Activated naive CD4-positive, alpha-beta T cell treated with anti-CD3 and anti-CD28 coated beads, Interleukin-2, amount 50 U/mL, for 16 hours (primary cell): ENCODE measurements at places on chromosomes 1 and 21.

GRCh38 chr1:22101199-22101598 is 41.7 kb downstream of the WNT4 start:
- DNase-seq, result no peak

GRCh38 chr1:6443339-6444115 is 19.0 kb downstream of the ESPN start:
- no peak for DNase-seq

DNA sequence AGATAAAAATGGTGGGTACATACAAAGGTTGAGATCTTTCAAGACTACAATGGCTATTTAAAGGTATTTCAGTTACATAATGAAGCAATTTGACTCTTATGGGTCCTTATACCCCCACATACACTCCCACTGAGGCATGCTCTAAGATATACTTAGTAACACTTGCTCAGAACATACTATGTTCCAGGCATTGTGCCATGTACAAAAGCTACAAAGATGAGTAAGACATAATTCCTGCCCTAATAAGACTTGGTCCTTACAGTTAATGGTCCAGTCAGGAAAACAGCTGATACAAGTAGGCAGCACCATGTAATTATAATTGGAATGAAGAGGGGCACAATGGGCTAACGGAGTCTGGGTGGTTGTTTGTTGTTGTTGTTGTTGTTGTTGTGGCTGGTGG is 166.7 kb upstream of the BEND5 start:
- DNase-seq, result no peak

GRCh38 chr1:209249785-209250440 is 333.6 kb upstream of the CAMK1G start:
- DNase-seq, result no peak

GRCh38 chr1:174689524-174689923 is 241.8 kb downstream of the GPR52 start:
- DNase-seq, result no peak

DNA sequence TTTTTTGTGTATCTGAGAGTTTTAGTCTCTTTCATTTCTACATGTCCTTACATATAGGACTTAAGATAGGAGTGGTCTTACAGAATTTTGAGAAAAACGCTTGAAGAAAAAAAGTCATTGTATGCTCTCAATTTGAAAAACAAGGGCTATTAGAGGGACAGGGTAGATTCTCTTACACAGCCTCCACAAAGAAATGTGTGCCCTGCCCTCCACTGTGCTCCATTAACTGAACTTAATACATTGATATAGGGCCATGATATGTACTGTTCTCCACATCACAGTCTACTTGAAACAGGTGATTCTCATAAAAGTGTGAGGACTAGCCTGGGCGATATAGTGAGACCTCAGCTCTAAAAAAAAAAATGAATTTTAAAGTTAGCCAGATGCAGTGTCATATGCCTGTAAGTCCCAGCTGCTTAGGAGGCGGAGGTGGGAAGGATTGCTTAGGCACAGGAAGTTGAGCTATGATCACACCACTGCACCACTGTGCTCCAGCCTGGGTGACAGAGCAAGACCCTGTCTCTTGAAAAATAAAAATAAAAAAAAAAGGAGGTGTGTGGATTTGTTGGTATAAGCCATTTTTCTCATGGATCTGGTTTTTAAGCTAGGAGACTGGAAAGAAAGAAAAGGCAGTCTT is 77.0 kb downstream of the HMCN1 start:
- no peak for DNase-seq

DNA sequence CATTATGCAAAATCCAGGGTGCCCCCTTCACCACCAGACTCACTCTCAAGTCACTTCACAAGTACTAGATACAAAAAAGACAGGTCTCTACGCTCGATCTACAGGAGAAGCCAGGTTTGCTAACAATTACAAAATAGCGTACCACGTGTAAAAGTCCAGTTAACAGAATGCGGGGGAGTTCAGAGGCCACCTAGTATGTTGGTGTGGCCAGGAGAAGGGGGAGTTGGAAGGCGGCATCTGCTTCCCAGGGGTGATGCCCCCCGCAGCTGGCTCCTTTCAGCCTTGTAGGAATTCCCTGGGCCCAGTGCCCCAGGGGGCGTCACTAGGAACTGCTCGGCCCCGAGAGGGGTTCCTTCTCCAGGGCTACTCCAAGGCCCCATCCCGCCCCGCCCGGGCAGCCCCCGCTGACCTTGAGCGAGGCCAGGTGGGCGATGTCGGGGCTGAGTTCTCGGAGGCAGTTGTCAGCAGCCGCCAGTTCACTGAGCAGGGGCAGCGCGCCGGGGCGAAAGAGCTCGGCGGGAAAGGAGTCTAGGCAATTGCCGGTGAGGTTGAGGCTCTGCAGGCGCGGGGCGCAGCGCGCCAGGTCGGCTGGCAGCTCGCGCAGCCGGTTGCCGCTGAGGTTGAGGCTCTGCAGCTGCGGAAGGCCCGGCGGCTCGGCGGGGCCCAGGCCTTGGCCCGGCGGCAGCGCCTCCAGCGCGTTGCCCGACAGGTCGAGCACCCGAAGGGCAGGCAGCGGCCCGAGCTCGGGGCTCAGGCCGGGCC is 664 bp downstream of the LRRC47 start:
- DNase-seq, result no peak

DNA sequence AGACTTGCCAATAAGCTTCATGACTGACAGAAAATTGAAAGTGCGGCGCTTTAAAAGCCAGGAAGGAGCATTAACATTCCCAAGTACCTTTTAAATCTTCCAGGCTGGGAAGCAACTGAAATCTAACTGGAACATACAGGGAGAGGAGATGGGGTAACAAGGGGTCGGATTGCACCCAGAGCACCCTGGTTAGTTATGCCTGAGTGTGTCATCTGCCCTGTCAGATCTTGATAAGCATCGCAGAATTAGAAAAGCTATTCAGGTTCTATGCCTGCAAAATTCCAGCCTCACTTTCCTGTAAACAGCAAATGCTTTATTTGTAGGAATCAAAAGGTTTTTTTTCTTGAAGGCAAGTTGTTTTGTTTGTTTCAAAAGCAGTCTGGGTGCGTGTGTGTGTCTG is 58.5 kb downstream of the SERBP1 start:
- no peak for DNase-seq

DNA sequence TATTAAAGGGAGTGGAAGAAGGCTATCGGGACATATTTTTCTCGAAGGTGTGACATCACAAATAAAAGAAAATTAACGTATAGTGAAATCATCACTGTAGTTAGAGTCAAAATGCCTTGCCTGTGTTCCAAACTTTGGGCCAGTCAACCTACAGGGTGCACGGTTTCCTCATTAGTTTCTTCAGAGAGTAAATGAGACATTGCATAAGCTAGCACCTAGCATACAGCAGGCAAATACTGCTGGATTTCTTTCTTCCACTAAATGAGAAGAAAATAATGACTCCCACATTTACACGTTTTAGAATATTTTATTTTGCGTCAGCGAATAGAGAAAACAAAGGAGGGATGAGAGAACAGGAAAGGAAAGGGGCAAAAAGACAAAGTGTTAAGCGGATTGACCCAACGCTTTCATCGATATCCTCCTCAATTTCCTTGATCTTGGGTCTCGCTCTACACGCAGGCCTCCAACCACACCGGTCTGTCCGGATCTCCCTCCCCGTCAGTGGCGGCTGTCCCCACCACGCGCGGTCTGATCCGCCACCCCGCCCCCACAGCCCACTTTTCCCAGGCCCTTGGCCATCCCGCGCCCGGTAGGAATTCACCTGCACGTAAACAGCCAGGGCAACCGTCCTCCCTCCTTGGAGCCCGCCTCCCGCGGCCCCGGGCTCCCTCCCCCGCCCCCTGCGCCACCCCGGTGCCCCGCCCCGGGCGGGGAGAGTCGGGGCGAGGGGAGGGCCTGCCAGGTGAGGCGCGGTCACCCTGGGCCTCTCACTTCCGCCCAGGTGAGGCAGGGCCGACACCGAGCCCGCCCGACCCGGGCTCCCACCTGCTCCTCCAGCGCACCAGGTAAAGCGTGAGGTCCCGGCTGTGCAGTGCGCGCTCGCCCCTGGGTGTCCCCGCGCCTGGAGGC is at the start of gene PATJ:
Gene PATJ, plus strand, starts transcription at position 770 of the 909 bp plus-strand sequence. CDS start 20,413 bp downstream, outside the sequence.
- peak; percentile 65 for DNase-seq

- DNase-seq, result no peak
Measured at GRCh38 chr1:208179263-208179816, 64.8 kb downstream of the PLXNA2 start.

DNA sequence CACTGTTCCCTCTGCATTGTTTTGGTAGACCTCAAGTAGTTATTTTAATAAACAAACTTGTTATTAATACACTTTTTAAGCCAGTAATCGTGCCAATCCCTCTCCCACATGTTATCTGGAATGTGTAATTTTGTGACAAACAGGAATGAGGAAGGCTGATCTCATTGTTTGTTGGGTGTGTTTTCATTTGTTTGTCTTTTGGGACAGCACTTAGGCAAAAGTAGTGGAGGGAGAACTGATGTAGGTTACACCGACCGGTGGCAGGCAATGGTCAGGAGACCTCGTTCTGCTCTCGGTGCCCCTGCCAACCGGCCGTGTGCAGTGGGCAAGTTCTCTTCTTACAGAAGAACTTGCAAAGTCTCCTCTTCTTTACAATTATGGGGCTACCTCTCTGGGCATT is 99.8 kb downstream of the HUNK start:
- no peak for DNase-seq

- DNase-seq, result no peak
Measured at GRCh38 chr1:41281334-41281733, 39.2 kb upstream of the SCMH1 start.

- DNase-seq, result no peak
Measured at GRCh38 chr1:173570370-173571007, 32.4 kb downstream of the SLC9C2 start.

DNA sequence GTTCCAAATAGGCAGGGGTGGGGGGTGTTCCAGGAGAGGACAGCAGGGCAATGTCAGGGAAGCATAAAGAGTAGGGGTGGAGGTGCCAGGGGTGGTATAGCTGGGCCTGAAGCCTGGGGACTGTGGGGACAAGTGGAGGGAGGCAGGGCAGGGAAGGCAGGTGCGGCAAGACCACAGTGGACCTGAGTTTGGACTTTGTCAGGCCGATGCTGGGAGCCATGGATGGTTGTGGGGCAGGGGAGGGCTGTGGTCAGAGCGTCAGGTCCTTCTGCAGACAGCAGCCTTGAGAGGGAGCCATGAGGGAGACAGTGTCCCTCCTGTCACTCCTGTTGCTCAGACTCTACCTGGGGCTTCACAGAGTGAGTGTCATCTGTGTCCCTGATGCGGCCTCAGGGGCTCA is 320.3 kb downstream of the PTPRU start:
- DNase-seq, result no peak

- no peak for DNase-seq
Measured at GRCh38 chr1:45979778-45980176, 152.7 kb downstream of the PIK3R3 start.

DNA sequence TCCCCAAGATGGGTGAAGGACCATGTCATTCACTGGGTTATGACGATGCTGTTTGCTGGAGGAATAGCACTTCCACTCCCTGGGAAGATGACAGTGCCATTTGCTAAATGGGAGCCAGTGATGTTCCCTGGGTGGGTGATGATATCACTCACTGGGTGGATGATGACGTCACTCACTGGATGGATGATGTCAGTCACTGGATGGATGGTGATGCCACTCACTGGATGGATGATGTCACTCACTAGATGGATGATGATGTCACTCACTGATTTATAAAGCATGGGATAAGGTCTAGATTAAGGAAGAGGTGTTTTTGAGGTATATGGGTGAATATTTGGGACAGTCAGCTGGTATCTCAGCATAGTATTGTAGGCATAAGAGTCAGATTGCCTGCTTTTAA is 457.2 kb downstream of the AJAP1 start:
- DNase-seq, result no peak

GRCh38 chr1:233518344-233518743 is 95.6 kb upstream of the KCNK1 start:
- DNase-seq, result no peak

DNA sequence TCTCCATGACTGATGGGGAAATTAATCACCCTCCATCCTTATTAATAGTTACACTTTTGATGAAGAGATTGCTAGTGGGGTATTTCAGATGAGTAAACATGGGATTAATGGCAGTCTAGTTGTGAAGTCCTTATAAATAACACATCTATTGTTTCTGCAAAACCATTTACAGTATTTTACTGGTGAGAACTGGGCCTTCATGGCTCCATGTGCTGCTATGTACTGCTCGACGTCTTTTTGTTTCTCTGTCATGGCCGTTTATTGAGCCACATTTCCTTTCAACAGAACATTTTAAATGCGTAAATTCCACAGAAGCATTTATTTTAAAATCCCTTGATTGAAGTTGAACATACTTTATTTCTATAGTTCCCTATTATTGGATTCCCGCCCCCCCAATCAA is 34.5 kb downstream of the SPEN start:
- no peak for DNase-seq

- DNase-seq, result no peak
Measured at GRCh38 chr1:234841710-234842231, 231.8 kb upstream of the IRF2BP2 start.

DNA sequence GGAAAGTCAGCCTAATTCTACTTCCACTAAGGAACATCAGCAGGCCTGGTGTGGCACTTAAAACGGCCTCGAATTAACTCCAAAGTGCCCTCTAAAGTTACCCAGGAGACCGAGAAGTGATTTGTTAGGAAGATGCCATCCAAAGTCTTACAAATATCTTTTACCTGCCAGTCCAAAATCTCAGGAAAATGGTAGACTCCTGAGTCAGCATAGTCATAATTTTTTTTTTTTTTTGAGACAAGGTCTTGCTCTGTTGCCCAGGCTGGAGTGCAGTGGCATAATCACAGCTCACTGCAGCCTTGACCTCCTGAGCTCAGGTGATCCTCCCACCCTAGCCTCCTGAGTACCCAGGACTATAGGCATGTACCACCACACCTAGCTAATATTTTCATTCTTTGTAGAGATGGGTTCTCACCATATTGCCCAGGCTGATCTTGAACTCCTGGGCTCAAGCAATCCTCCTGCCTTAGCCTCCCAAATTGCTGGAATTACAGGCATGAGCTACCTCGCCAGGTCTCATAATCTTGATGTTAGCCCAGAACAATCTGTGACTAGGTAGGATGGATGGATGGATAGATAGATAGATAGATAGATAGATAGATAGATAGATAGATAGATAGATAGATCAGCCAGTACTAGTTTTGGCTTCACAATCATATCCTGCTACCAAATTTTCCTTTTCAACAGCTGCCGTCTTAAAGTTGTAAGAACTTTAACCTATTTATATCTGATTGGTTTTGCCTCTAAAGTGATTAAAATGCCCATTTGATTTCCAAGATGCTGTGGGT is 25.3 kb upstream of the PPP2R5A start:
- DNase-seq, result no peak

GRCh38 chr21:44846485-44847260 is 26.8 kb downstream of the PTTG1IP start:
- peak; percentile 57 for DNase-seq

- no peak for DNase-seq
Measured at GRCh38 chr1:106748606-106749005, 307.9 kb upstream of the PRMT6 start.

- no peak for DNase-seq
Measured at GRCh38 chr1:174049514-174049913, 27.4 kb upstream of the RC3H1 start.
